ENCODE measurements at places on chromosomes 6 and 20.

DNA sequence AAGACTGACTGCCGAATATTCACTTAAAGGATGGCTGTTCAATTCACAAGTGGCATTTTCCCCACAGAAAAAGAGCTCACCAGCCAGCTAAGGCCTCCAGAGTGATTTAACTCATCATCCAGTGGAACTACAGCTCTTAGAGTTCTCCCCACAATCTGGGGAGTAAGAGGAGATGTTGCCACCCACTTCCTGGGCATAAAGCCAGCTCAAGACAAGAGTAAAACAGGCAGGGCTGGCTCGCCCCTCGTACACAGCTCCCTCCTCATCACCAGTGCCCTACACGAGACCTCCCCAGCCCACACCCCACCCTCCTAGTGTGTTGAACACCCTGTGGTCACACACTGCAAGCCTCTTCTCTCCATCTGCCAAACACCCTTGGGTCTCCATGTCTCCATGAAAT, 47.2 kb upstream of the IPCEF1 start:
- no peak for DNase-seq

DNA sequence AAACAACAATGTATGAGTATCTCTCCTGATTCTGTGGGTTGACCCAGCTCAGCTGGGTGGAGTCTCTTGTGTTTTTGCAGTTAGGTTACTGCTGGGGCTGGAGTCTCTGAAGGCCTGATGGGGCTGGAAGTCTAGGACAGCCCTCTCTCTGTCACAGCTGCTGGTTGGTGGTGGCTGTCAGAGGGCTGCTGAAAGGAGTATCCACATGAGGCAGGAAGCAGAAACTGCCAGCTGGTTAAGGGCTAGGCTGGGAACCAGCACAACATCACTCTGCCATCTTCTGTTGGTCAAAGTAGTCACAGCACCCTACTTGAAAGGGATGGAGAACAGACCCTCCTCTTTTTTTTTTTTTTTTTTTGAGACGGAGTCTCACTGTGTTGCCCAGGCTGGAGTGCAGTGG, 10.0 kb upstream of the PACSIN1 start:
- no peak for DNase-seq

DNA sequence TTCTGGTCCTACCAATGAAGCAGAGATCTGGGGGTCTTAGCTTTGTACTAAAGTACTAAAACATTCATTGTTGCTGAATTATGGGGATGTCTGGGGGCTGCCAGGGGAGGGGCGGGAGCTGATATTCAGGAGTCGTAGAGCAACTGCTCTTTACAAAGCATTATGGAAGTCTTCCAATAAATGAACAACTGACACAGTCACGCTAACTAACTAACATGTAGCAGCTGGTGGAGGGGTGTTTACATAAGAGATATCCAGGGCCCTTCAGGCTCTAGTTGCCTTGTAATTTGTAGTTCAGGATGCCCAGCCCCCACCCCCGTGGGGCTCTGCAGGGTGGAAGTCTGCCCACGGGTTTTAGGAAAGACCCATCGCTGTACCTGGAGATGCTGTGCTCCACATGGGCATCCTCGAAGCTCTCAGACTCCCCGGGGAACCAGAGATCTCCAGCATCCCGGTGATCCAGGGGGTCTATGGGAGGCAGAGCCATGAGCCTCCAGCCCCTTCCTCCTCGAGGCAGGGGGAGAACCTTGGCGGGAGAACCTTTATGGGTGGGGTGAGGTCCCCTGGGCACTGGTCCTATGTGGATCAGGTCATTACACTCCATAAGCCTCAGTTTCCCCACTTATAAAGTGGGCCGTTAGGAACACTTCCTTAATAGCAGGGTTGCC, 3.4 kb downstream of the TREM2 start:
- no peak for DNase-seq

- no peak for DNase-seq
These were observed 26.5 kb downstream of the PDE10A start for GRCh38 chr6:165636402-165637048.

- DNase-seq, result no peak
These were observed 129.9 kb downstream of the JARID2 start for GRCh38 chr6:15375638-15376290.

DNA sequence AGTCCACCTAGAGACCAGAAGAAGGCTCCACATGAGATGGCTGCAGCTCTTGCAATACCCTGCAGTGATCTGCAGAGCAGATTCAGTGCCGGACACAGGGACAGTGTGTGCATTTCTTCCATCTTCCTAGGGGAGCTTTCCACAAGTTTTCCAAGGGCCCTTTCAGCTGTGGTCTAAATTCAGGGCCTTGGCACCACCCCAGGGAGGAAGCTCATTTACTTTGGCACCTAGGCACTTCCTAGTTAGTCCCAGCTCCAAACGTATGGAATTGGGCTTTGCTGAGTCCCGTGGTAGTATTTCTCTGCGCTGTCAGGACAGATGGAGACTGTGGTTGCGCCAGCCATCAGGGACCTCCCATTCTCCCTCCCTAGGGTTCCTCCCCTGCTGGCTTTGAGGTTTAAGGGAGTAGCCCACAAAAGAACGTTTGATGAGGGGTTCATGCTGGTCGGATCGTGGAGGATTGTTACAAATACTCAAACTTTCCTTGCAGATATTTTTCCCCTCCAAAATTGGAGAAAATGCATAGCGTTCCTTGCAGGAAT, 182.3 kb upstream of the UST start:
- DNase-seq, result no peak

- DNase-seq, result no peak
These were observed 202.3 kb downstream of the TSHZ2 start for GRCh38 chr20:53174454-53174853.

DNA sequence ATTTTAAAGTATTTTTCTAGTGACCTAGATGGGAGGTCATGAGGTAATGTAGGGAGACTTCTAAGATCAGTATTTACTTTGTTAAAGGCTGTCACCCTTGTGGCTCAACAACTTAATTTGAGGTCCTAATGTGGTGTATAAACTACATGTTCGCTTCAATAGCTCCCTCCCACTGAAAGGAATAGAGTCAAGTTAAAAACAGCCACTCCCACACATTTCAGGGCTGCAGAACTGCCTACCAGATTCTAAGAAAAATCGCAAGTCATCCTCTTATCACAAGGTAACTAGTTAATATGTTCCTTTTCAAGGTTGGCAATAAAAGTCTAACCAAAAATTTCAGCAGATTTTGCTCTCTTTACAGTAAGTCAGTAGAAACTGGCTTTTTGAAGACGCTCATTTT, 15.1 kb downstream of the GSTA1 start:
- no peak for DNase-seq

- DNase-seq, result no peak
These were observed 105.8 kb upstream of the SUPT3H start for GRCh38 chr6:45483501-45483900.

Measured in stimulated activated CD4-positive, alpha-beta T cell treated with anti-CD3 and anti-CD28 coated beads, TNF-alpha, amount 100 ng/mL, for 1 hour (primary cell).